Activated CD4-positive, alpha-beta T cell treated with anti-CD3 and anti-CD28 coated beads for 36 hours (primary cell): ENCODE measurements at places on chromosomes 12 and 14.

GRCh38 chr14:95270203-95270602 lies 49.5 kb downstream of the CLMN start:
- no peaks in the 10 kb centered on the region for H3K27me3 ChIP-seq
- DNase-seq: no peak
- no peak overlapping the region for H3K27ac ChIP-seq
- H3K4me3 ChIP-seq: no peak overlapping the region

DNA sequence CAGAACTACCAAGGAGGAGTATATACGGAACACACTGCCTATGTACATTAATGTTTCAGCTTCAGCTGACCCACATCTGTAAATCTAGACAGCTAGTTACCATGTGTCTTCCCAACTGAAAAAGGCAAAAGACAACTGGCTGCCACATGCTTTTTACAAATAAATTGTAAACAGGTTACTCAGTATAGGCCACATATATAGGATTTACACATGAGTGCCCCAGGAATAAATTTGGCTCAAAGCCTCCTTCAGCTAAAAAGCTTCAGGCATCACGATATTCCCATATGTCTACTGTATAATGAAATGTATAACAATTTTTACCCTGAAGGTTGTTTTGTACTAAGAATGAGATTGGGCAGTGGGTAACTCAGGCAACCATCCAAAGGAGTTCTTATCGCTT lies 175.9 kb upstream of the BMP4 start:
- DNase-seq: no peak
- H3K27ac ChIP-seq: no peak overlapping the region
- H3K36me3 ChIP-seq: no peaks in the 10 kb centered on the region
- no peak overlapping the region for H3K4me3 ChIP-seq

- H3K4me3 ChIP-seq: no peak overlapping the region
- no peaks in the 10 kb centered on the region for H3K36me3 ChIP-seq
- H3K27me3 ChIP-seq: no peaks in the 10 kb centered on the region
- no peaks in the 10 kb centered on the region for H3K4me1 ChIP-seq
- H3K27ac ChIP-seq: no peak overlapping the region
- no peak for DNase-seq
These were observed 81.2 kb upstream of the ETV6 start for GRCh38 chr12:11568155-11568761.

GRCh38 chr12:28767836-28768348 lies 381.2 kb upstream of the FAR2 start:
- H3K27me3 ChIP-seq: no peaks in the 10 kb centered on the region
- H3K27ac ChIP-seq: no peak overlapping the region
- H3K36me3 ChIP-seq: no peaks in the 10 kb centered on the region
- H3K4me3 ChIP-seq: no peak overlapping the region

DNA sequence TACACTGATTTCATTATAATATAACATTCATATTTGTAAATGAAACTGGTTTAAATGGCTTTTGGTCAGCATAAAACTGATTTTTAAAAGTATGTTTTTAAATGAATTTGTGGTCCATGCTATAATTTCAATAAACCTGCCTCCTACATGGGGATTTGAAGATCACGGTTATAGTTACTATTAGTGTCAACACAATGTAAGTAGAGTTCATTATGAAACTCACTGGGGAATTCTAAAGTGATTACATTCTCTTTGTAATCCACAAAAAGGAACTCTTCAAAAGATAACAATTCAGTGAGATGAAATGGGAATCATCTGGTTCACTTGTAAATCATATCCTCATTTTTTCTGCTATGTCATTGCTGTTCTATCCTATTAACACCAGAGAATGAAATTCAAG lies 204.5 kb upstream of the G2E3 start:
- no peak overlapping the region for H3K4me3 ChIP-seq
- H3K4me1 ChIP-seq: peaks cover 26% of the 10 kb centered on the region
- DNase-seq: no peak
- peaks cover 8% of the 10 kb centered on the region for H3K27me3 ChIP-seq
- peak overlapping the region; percentile 76 for H3K27ac ChIP-seq

DNA sequence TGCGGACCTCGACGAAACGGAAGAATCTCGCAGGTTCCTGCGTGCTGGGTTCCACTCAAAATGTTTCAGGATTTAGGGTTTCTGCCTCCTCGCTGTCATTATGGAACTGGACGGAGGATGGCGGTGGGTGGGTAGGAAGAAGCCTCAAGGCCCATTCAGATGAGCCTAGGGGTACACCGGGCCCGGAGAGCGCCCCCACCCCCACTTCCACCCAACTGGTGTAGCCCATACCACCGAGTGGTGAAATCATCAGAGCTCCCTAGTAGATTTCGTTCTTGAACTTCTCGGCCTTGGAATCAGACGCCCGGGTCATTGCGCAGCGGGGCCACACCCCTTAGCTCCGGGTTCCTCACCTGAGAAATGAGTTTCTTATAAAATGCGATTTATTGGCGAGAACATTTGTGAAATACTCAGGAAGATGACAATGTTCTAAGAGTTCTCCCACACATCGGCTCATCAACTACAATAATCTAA lies 13.3 kb upstream of the TBX3 start:
- no peak overlapping the region for H3K27ac ChIP-seq
- no peak for DNase-seq
- H3K36me3 ChIP-seq: no peaks in the 10 kb centered on the region
- peaks cover 88% of the 10 kb centered on the region for H3K27me3 ChIP-seq
- H3K4me3 ChIP-seq: no peak overlapping the region

DNA sequence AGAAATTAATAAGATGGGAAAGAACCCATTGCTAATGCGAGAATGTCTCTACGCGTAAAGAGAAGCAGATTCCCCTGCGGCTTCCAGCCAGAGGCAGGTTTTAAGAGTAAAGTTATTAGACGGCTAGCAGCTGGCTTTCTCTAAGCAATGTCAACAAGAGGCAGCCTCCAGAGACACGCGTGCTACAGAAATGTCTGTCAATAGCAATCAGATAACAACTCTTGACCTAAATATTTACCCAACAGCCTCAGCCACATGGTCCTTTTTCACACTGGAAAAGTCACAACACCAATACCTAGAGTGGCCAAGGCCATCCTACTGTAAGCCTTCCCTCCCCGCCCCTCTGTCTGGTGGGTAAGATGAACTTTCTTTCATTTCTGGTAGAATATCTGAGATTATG lies 146.0 kb upstream of the SFSWAP start:
- no peak overlapping the region for H3K27ac ChIP-seq
- H3K4me3 ChIP-seq: no peak overlapping the region
- no peaks in the 10 kb centered on the region for H3K36me3 ChIP-seq
- no peaks in the 10 kb centered on the region for H3K4me1 ChIP-seq
- DNase-seq: no peak
